Activated CD4-positive, alpha-beta T cell treated with anti-CD3 and anti-CD28 coated beads for 36 hours (primary cell): ENCODE measurements at places on chromosomes 13 and 19. TPM values are rescaled to one million over a fixed set of nuclear protein-coding genes. Genes with fewer than 3 reads are reported as not detected.

The YJEFN3 gene
- 10.7 TPM for total RNA-seq

The LILRA1 gene
- not detected for total RNA-seq

The CYP2A7 gene
- not detected for total RNA-seq

The ZNF583 gene
- 3.0 TPM for total RNA-seq

The F7 gene
- 0.11 TPM for total RNA-seq
